ENCODE measurements at places on chromosomes 7 and 10.

- H3K27ac ChIP-seq = no peak overlapping the region
- DNase-seq = no peak
- peaks cover 3% of the 10 kb centered on the region for H3K4me1 ChIP-seq
- no peak overlapping the region for H3K4me3 ChIP-seq
- no peaks in the 10 kb centered on the region for H3K27me3 ChIP-seq
Observed at GRCh38 chr7:105698531-105698930, 117.2 kb upstream of the EFCAB10 start.

GRCh38 chr7:157111311-157111710 is 27.4 kb upstream of the UBE3C start:
- DNase-seq = no peak
- peaks cover 2% of the 10 kb centered on the region for H3K27me3 ChIP-seq
- no peaks in the 10 kb centered on the region for H3K4me1 ChIP-seq
- H3K36me3 ChIP-seq = no peaks in the 10 kb centered on the region
- no peak overlapping the region for H3K4me3 ChIP-seq

GRCh38 chr7:113128031-113128430 is 9.7 kb upstream of the SMIM30 start:
- no peak overlapping the region for H3K4me3 ChIP-seq
- no peaks in the 10 kb centered on the region for H3K4me1 ChIP-seq
- no peak overlapping the region for H3K27ac ChIP-seq
- H3K27me3 ChIP-seq = peaks cover 3% of the 10 kb centered on the region

DNA sequence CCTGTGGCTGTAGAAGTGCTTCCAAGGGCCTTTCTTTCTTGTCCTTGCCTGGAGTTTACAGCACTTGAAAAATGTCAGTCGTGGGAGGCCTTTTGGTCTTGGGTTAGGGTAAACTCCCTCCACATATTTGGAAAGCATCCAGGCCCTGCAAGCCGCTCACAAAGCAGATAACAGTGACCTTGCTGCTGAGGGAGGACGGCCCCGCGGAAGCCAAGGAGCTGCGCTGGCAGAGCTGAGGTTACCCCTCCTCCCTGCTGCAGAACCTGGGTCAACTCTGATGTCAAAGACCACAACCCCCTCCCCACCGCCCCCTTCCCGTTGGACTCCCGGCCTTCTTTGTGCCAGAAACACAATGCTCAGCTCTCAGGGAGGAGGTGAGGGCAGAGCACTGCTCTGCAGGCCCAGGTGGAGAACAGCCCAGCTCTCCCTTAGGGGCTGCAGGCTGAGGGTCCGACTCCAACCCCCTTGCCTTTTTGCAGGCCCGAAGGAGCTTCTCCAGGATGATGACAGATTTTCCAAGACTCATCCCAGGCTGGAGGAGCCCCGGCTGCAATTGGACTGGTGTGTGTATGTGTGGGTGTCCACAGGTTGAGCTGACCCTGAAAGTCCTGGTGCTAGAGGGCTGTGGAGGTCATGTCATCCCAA is 957.6 kb upstream of the ZNF722 start:
- no peaks in the 10 kb centered on the region for H3K27me3 ChIP-seq
- no peaks in the 10 kb centered on the region for H3K36me3 ChIP-seq
- H3K4me3 ChIP-seq = no peak overlapping the region
- DNase-seq = no peak
- no peaks in the 10 kb centered on the region for H3K4me1 ChIP-seq
- H3K27ac ChIP-seq = no peak overlapping the region

GRCh38 chr10:109237682-109238081 is 685.6 kb downstream of the XPNPEP1 start:
- no peaks in the 10 kb centered on the region for H3K36me3 ChIP-seq
- H3K4me1 ChIP-seq = no peaks in the 10 kb centered on the region
- no peak overlapping the region for H3K4me3 ChIP-seq
- H3K27ac ChIP-seq = no peak overlapping the region

DNA sequence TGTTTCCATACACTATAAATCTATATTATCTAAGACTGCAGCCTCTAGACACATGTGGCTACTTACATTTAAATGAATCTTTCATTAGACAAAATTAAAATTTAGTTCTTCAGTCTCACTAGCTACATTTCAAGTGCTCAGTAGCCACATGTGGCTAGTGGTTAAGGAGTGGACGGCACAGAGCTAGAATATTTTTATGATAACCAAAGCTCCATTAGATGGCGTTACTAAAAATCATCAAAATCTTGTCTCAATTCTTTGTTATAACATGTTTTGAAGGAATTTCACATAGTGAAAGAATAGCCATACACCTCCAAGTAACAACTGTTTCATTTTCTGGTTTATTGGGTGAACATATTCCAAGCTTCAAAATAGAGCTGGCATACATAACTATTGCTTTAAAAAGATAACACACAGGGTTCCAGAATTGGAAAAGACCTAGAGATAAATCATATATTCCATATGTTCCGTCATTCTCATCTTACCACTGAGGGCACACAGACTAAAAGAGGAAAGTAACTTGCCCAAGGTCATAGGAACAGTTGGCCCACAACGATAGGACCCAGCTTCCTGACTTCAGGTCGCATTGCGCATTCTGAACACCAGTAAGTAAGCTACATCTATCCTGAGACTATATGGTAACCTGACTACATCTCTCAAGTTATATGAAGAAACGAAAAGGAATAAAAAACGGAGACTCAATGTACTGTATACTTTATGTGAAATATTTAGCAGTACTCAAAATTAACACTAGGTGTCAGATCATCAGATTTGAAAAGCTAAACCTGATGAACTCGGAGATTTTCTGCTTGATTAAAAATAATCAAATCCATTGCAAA is 66.6 kb downstream of the CAV1 start:
- H3K27me3 ChIP-seq = peaks cover 21% of the 10 kb centered on the region
- H3K27ac ChIP-seq = no peak overlapping the region

- H3K27me3 ChIP-seq = no peaks in the 10 kb centered on the region
- H3K4me3 ChIP-seq = no peak overlapping the region
- H3K27ac ChIP-seq = no peak overlapping the region
- no peak for DNase-seq
Observed at GRCh38 chr10:121099592-121099991, 248.4 kb downstream of the WDR11 start.

DNA sequence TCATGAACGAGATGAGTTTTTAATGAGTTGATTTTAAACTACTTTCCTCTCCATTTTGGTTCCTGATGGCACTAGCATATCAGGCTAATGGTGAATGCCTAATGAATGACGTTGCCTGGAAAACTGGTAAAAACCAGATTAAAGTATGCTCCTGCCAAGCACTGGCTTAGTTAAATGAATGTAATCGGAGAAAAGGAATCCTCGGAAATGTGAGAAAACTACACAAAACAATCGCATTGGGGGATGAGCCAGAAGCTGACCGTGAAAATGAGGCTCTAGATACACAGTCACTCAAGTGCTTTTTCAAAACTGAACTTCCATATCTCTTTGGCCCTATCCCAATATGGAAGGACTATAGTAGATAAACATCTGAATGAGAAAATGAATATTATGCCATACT is 153.8 kb upstream of the COL1A2 start:
- H3K27me3 ChIP-seq = no peaks in the 10 kb centered on the region
- H3K4me1 ChIP-seq = no peaks in the 10 kb centered on the region
- no peaks in the 10 kb centered on the region for H3K36me3 ChIP-seq
- DNase-seq = no peak
- no peak overlapping the region for H3K27ac ChIP-seq
- no peak overlapping the region for H3K4me3 ChIP-seq

- peak; percentile 87 for DNase-seq
- peaks cover 39% of the 10 kb centered on the region for H3K36me3 ChIP-seq
- H3K27ac ChIP-seq = peak overlapping the region; percentile 90
- no peaks in the 10 kb centered on the region for H3K27me3 ChIP-seq
- peaks cover 84% of the 10 kb centered on the region for H3K4me1 ChIP-seq
Observed at GRCh38 chr7:2527505-2528467, 8.2 kb downstream of the LFNG start.

DNA sequence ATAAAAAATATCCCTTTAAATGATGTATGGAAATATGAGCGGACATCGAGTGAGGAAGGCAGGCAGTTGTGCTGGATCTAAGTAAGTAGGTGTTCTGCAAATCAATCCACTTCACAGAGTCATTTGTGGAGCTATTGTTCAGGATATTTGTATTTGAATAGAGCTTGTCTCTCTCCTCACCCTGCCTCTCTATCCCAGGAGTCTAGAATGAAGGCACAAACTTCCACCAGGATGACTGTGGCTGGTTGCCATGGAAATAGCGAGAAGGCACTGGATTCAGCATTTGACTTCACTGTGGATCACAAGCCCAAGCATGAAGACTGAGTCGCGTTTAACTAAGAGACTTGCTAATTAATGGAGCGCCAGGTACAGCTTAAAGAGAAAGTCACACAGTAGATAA is 53.2 kb downstream of the NPY start:
- no peaks in the 10 kb centered on the region for H3K27me3 ChIP-seq
- DNase-seq = no peak
- H3K36me3 ChIP-seq = no peaks in the 10 kb centered on the region
- H3K4me3 ChIP-seq = no peak overlapping the region
- no peak overlapping the region for H3K27ac ChIP-seq
- H3K4me1 ChIP-seq = no peaks in the 10 kb centered on the region

- peaks cover 46% of the 10 kb centered on the region for H3K36me3 ChIP-seq
- no peaks in the 10 kb centered on the region for H3K4me1 ChIP-seq
- H3K27me3 ChIP-seq = no peaks in the 10 kb centered on the region
- no peak overlapping the region for H3K27ac ChIP-seq
- DNase-seq = no peak
Observed at GRCh38 chr10:72204296-72204695, 11.5 kb upstream of the ANAPC16 start.

DNA sequence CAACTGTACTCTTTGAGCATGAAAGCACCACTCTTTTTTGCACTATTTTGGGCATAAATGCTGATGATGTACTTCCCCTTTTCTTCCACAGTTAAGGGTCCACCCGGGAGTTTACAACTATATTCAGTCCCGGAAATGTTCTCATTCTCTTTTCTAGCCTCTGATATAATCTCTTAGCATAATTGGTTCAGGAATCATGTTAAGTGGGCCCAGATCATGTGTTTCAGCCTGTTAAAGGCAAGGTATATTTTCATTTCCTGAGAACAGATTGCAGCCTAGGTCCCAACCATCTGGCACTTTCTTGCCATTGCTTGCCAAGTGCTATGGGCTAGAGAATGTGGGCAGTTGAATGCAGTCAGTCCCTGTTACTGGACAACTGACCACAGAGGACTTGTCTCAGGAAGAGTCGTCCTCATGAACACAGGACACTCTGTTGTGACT is 111.4 kb upstream of the GLCCI1 start:
- H3K36me3 ChIP-seq = no peaks in the 10 kb centered on the region
- no peaks in the 10 kb centered on the region for H3K4me1 ChIP-seq
- no peak overlapping the region for H3K4me3 ChIP-seq
- no peak for DNase-seq
- H3K27me3 ChIP-seq = no peaks in the 10 kb centered on the region

DNA sequence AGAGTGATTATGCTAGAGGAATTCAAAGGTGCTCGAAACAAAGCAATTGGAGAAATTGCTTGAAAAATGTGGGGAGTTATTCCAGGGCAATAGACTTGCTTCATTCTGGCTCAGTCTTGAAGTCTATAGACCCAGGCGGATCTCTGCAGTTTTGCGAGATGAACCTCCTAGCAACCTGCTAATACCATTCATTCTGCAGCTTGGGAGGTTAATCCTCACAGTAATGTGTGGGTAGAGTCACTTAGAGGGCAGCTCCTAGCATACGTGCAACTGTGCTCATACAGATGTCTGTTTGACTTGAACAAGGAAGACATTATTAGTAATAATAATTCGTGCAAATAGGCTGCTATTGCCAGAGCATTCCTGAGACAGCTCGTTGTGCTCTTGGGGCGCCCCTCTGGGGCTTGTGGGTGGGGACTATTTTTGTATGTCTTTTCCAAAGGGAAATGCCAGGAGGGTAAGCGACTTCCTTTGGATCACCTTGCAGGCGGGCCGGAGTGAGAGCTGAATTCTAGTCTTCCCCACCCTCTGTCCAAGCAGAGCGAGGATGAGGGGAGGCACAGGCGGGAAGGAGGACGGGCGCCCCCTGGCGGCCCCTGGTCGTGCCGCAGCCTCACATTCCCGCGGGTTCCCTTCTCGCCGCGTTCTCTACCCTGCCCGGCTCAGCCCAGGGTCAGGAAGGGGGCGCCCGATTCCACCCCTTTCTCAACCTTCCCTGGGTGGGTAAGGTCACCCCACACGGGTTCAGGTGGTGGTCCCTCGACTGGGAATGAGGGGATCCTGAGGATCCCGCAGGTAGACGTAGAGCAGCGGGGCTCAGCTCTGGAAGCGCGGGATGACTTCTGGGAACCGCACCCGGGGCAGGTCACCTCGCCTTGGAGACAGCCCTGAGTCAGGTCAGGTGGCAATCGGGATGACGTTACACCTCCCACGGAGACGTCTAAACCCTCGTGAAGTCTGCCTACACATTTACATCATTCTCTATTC is 241.5 kb downstream of the PHTF2 start:
- peaks cover 9% of the 10 kb centered on the region for H3K27me3 ChIP-seq
- no peak overlapping the region for H3K4me3 ChIP-seq
- H3K4me1 ChIP-seq = no peaks in the 10 kb centered on the region
- no peak overlapping the region for H3K27ac ChIP-seq
- no peaks in the 10 kb centered on the region for H3K36me3 ChIP-seq

GRCh38 chr10:21167288-21168010 is 270.3 kb upstream of the NEBL start:
- H3K27me3 ChIP-seq = peaks cover 8% of the 10 kb centered on the region
- no peak for DNase-seq
- no peaks in the 10 kb centered on the region for H3K4me1 ChIP-seq
- H3K4me3 ChIP-seq = no peak overlapping the region

DNA sequence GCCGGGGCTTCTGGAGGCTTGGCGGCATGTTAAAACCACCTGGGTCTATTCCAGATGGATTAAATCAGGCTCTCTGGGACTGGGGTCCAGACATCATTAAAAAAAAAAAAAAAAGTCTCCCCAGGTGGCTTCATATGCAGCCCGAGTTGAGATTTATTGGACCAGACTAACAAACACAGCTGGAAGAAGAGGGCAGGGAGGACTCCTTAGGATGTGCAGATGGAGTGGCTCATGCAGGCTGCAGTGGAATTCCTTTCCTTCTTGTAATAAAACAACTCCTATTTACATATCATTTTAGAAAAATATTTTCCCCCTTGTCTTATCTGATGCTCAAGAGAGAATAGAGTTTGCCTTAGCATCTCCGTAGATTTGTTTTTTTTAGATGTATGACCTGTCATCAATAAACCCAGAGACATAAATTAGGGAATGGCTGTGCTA is 238.1 kb downstream of the CAMK1D start:
- H3K36me3 ChIP-seq = no peaks in the 10 kb centered on the region
- DNase-seq = no peak
- H3K27ac ChIP-seq = no peak overlapping the region
- no peak overlapping the region for H3K4me3 ChIP-seq

- peak; percentile 18 for DNase-seq
- no peak overlapping the region for H3K27ac ChIP-seq
- H3K36me3 ChIP-seq = no peaks in the 10 kb centered on the region
- peaks cover 17% of the 10 kb centered on the region for H3K4me1 ChIP-seq
- H3K27me3 ChIP-seq = no peaks in the 10 kb centered on the region
Observed at GRCh38 chr7:128794020-128794419, 2.3 kb downstream of the CCDC136 start.

- DNase-seq = peak; percentile 81
- no peaks in the 10 kb centered on the region for H3K27me3 ChIP-seq
- H3K27ac ChIP-seq = peak overlapping the region; percentile 79
- H3K4me1 ChIP-seq = peaks cover 71% of the 10 kb centered on the region
Observed at GRCh38 chr10:110502851-110503301, 5.2 kb downstream of the DUSP5 start.

GRCh38 chr7:77935652-77936348 is 137.2 kb downstream of the PHTF2 start:
- H3K27me3 ChIP-seq = no peaks in the 10 kb centered on the region
- H3K4me3 ChIP-seq = no peak overlapping the region
- peak overlapping the region; percentile 14 for H3K27ac ChIP-seq

GRCh38 chr7:42972699-42973500 is 40.7 kb downstream of the MRPL32 start:
- H3K4me3 ChIP-seq = no peak overlapping the region
- no peak overlapping the region for H3K27ac ChIP-seq
- peak; percentile 2 for DNase-seq
- no peaks in the 10 kb centered on the region for H3K4me1 ChIP-seq
- H3K36me3 ChIP-seq = no peaks in the 10 kb centered on the region
- peaks cover 5% of the 10 kb centered on the region for H3K27me3 ChIP-seq

Measured in CD4-positive, CD25-positive, alpha-beta regulatory T cell (primary cell).